Heart left ventricle (tissue), 16 donors: ENCODE measurements at places on chromosomes 4 and X. TPM values are rescaled to one million over a fixed set of nuclear protein-coding genes. Genes with fewer than 3 reads are reported as not detected.

Gene SPANXD
- total RNA-seq = not detected

Gene TMEM271
- not detected for total RNA-seq

Gene PRDM8
- 1.9 TPM for total RNA-seq

Gene LCORL
- 5.6 TPM for total RNA-seq

Gene SHROOM4
- total RNA-seq = 10.8 TPM

Gene SOD3
- 43.0 TPM for total RNA-seq

GRCh38 chr4:82780752-82781231, 17.8 kb downstream of the SCD5 start:
- H3K4me1 ChIP-seq = peaks cover 11% of the 10 kb centered on the region
- H3K27me3 ChIP-seq = no peaks in the 10 kb centered on the region
- no peak overlapping the region for H3K27ac ChIP-seq
- H3K36me3 ChIP-seq = no peaks in the 10 kb centered on the region
- no peak overlapping the region for H3K4me3 ChIP-seq

GRCh38 chrX:36867143-36867542, 141.0 kb upstream of the FAM47C start:
- H3K27me3 ChIP-seq = no peaks in the 10 kb centered on the region
- no peak overlapping the region for H3K27ac ChIP-seq
- no peak overlapping the region for H3K4me3 ChIP-seq
- H3K36me3 ChIP-seq = no peaks in the 10 kb centered on the region
- no peaks in the 10 kb centered on the region for H3K4me1 ChIP-seq
- DNase-seq = no peak

DNA sequence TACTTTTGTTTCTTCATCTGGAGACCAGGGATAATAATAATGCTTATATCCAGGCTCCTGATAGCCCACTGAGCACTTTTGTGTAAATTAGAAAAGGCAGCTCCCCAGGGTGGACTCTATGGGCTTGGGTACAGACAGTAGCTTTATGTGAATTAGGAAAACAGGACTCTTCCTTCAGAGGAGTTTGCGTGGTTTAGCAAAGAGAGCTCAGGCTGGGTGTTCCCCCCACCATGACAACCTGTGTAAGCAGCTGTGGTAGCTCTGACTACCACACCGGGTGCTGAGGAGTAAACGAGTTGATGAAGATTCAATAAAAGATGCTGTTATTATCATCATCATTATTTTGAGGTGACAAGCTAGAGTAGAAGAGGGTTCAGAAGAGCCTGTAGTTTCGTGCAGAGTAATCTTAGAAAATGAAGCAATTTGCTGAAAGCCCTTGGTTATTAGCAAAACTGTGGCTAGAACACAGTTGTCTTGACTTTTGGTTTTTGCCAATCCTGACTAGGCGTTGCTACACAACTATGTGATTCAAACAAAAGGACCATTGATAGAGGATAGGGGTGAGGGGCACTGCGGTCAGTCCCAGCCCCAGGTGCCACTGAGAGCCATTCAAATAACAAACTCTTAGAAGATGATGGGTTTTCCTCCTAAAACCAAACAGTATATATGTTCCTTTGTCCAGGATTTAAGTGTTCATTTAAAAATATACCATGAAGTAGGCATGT, 60.6 kb upstream of the LIMCH1 start:
- H3K4me1 ChIP-seq = no peaks in the 10 kb centered on the region
- no peaks in the 10 kb centered on the region for H3K36me3 ChIP-seq
- H3K4me3 ChIP-seq = no peak overlapping the region

- no peaks in the 10 kb centered on the region for H3K36me3 ChIP-seq
- H3K4me1 ChIP-seq = no peaks in the 10 kb centered on the region
Observed at GRCh38 chrX:39174772-39175417, 373.6 kb downstream of the MID1IP1 start.

GRCh38 chr4:99762728-99763127, 53.9 kb upstream of the DAPP1 start:
- H3K27ac ChIP-seq = no peak overlapping the region
- H3K27me3 ChIP-seq = no peaks in the 10 kb centered on the region
- H3K4me1 ChIP-seq = no peaks in the 10 kb centered on the region
- no peaks in the 10 kb centered on the region for H3K36me3 ChIP-seq
- DNase-seq = no peak

GRCh38 chr4:146061610-146062334, 113.7 kb upstream of the LSM6 start:
- H3K27ac ChIP-seq = no peak overlapping the region
- no peak for DNase-seq
- H3K27me3 ChIP-seq = peaks cover 7% of the 10 kb centered on the region
- no peak overlapping the region for H3K4me3 ChIP-seq
- H3K4me1 ChIP-seq = no peaks in the 10 kb centered on the region

- H3K4me1 ChIP-seq = no peaks in the 10 kb centered on the region
- H3K27me3 ChIP-seq = no peaks in the 10 kb centered on the region
- DNase-seq = no peak
- no peaks in the 10 kb centered on the region for H3K36me3 ChIP-seq
Observed at GRCh38 chrX:28312965-28313364, 274.3 kb upstream of the IL1RAPL1 start.

GRCh38 chrX:10728806-10729389, 108.5 kb upstream of the MID1 start:
- H3K4me3 ChIP-seq = no peak overlapping the region
- DNase-seq = no peak
- H3K27me3 ChIP-seq = no peaks in the 10 kb centered on the region
- no peak overlapping the region for H3K27ac ChIP-seq
- no peaks in the 10 kb centered on the region for H3K36me3 ChIP-seq

GRCh38 chr4:70544279-70544868, 26.0 kb downstream of the AMTN start:
- DNase-seq = no peak
- H3K36me3 ChIP-seq = no peaks in the 10 kb centered on the region
- no peak overlapping the region for H3K27ac ChIP-seq
- H3K4me3 ChIP-seq = no peak overlapping the region

GRCh38 chrX:47879463-47879862, 42.8 kb downstream of the ZNF81 start:
- no peaks in the 10 kb centered on the region for H3K27me3 ChIP-seq
- no peak for DNase-seq
- H3K4me3 ChIP-seq = no peak overlapping the region
- H3K36me3 ChIP-seq = peaks cover 21% of the 10 kb centered on the region
- H3K27ac ChIP-seq = no peak overlapping the region

- H3K27ac ChIP-seq = no peak overlapping the region
- H3K36me3 ChIP-seq = no peaks in the 10 kb centered on the region
- no peak for DNase-seq
- H3K4me1 ChIP-seq = no peaks in the 10 kb centered on the region
- no peaks in the 10 kb centered on the region for H3K27me3 ChIP-seq
Observed at GRCh38 chr4:33974270-33974669, 2270.0 kb downstream of the ARAP2 start.

GRCh38 chrX:68193234-68193633, 240.1 kb downstream of the OPHN1 start:
- no peak for DNase-seq
- no peaks in the 10 kb centered on the region for H3K4me1 ChIP-seq
- no peaks in the 10 kb centered on the region for H3K27me3 ChIP-seq

DNA sequence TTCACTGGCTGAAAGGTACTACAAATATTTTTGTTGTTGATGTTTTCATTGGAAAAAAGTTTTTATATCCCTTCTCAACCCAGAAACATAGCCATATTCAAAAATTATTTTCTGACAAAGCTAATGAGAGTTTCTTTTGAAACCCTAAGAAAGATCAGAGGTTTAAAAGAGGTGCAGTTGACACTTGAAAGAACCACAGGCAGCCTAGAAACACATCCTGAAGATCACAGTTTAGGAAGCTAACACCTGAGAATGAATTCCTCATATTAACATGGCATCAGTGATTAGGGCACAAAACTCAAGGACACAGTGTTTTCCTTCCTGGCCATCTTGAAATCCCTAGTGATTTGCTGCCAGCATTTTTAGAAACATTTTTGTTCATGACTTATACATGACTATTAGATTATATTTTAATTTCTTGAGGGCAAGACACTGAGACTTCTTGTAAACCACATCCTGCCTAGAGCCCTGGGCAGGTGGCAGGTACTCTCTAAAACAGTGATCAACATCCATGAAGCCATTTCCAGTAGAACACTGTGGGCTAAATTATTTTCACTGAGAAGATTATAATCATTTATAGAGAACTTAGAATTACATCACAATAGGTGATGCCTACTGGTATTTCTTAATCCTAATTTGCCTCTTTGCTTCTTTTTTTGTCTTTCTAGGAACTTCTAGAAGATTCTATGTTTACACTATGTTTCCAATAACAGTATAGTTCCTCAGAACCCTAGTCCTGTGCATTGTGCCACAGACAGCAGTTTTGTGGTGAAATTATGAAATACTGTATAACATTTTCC, 80.0 kb downstream of the ARSJ start:
- H3K4me1 ChIP-seq = no peaks in the 10 kb centered on the region
- H3K27ac ChIP-seq = no peak overlapping the region
- no peaks in the 10 kb centered on the region for H3K27me3 ChIP-seq
- no peak for DNase-seq
- H3K4me3 ChIP-seq = no peak overlapping the region

DNA sequence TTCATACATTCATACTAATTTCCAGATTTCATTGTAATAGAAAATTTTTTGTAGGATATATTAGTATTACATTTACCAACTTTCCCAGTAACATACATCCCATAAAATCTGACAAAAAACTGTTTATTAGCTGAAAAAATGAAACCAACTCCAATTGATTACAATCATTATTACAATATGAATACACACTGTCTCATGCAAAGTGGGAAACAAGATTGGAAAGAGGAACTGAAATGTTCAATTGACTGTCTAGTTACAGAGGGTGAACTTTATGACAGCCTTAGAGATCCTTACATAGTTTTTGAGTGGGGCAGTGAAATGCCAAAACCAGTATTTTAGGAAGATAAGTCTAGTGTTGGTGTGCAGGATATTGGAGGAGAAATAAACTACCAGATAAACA, 2.3 kb upstream of the AMBN start:
- no peak for DNase-seq
- no peaks in the 10 kb centered on the region for H3K27me3 ChIP-seq
- H3K4me3 ChIP-seq = no peak overlapping the region
- H3K36me3 ChIP-seq = no peaks in the 10 kb centered on the region
- H3K27ac ChIP-seq = no peak overlapping the region
